Suprapubic skin (tissue), 4 donors: ENCODE measurements at places on chromosomes 6 and 20. TPM values are rescaled to one million over a fixed set of nuclear protein-coding genes. Genes with fewer than 3 reads are reported as not detected.
A peak's percentile ranks its signal among the peaks of the same experiment; 100 is the strongest.

DNA sequence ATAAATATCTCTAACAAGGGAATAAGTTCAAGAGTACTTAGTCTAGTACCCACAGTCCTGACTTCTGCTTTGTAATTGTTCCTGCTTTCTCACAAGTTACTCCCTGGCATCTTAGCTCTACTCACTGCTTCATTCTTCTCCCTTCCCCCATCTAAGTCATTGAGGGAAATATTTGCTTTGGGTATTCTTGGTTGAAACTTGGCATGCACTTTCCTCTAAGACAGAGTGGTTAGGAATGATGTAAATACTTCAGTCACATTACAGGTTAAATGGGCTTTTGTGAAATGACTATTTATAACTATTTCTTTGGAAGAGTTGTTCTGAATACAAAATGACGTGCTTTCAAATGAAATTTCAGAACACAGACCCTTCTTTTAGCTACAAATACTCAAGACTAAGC, 67.7 kb upstream of the PLEKHG1 start:
- no peaks in the 10 kb centered on the region for H3K36me3 ChIP-seq
- DNase-seq = no peak
- H3K27me3 ChIP-seq = no peaks in the 10 kb centered on the region
- H3K27ac ChIP-seq = no peak overlapping the region
- H3K4me3 ChIP-seq = no peak overlapping the region

DNA sequence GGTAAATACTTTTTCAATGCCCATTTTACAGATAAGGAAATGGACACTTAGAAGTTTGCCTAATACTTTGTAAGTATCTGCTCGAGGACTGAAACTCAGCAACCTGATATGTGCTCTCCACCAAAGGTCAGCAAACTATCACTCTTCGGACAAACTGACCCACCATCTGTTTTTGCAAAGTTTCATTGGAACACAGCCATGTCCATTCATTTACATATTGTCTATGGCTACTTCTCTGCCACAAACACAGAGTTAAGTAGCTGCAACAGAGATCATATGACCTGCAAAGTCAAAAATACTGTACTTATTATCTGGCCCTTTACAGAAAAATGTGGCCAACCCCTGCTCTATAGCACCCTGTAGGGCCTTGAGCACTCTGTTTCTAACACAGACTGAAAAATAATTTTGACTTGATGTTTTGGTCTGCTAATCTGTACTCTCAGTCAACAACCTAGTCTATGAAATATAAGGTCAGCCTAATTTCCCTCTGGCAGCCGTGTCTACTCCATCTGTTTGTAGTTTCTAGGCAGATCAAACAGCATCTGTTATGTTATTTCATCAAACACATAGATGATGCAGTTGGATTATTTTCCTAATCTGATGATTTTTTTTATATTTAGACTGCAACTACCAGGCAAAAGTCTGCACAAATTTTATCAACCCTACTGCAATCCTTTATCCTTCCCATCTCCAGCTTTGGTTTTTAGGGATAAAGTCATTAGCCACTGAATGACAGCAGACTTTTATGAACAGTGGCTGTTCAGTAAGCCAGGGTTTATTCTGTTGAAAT, 41.4 kb upstream of the BEND6 start:
- no peaks in the 10 kb centered on the region for H3K36me3 ChIP-seq
- no peak overlapping the region for H3K4me3 ChIP-seq
- DNase-seq = no peak
- no peak overlapping the region for H3K27ac ChIP-seq
- no peaks in the 10 kb centered on the region for H3K4me1 ChIP-seq
- no peaks in the 10 kb centered on the region for H3K27me3 ChIP-seq

The SLC13A3 gene
- total RNA-seq = 6.2 TPM

DNA sequence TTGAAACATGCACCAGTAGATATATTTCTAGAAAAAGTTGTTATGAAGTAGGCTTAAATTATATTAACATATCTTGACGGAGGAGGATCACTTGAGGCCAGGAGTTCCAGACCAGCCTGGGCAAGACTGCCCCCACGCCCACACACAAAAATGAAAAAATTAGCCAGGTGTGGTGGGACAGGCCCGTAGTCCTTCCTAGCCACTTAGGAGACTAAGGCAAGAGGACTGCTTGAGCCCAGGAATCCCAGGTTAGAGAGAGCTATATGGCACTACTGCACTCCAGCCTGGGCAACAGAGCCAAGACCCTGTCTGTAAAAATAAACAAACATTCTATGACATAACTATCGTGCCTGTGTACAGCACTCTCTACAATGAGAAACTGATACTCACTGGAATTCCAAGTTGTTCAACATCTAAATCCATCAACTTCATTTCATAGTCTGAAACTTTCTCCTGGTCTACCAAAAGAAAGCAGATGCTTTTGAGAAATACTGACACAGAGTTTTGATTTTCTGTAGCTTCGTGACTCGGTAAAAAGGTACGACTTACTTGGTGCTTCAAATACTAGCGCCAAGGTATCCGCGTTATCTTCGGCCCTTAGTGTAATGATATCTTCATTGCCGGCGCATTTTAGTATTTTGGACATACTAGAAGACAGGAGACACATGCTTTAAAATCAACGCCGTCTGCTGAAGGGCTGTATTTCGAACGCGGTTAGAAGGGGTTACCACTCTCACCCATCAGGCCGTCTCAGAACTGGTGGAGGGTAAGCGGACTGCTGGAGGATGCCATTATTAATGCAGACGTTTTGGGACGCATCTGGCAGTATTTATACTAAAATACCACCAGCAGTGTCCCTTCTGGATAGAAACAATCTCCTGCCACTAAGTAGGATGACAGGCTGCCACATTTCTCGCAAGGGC, 1.3 kb downstream of the PCNA start:
- H3K36me3 ChIP-seq = peaks cover 21% of the 10 kb centered on the region
- peak overlapping the region; percentile 77 for H3K4me3 ChIP-seq
- H3K27ac ChIP-seq = no peak overlapping the region
- H3K4me1 ChIP-seq = peaks cover 31% of the 10 kb centered on the region
- DNase-seq = no peak

DNA sequence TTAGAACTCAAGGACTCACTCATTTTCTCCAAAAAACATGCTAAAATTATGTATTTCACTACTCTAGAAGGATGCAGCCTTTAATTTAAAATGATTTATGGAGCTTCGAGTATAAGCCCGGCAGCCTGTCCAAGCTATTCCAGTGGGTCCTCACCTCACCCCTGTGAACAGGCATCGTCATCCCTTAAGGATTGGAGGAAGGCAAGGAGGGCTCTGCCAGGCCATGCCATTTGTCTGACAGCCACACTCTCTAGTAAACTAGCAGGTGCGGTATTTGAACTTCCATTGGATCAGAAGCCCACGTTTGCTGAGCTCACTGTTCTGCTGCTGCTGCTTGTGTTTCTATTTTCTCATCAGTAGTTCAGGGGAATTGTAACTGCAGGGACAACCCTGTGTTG, 39.8 kb upstream of the NAA20 start:
- H3K27me3 ChIP-seq = no peaks in the 10 kb centered on the region
- DNase-seq = no peak
- peak overlapping the region; percentile 65 for H3K4me3 ChIP-seq
- peak overlapping the region; percentile 91 for H3K27ac ChIP-seq

DNA sequence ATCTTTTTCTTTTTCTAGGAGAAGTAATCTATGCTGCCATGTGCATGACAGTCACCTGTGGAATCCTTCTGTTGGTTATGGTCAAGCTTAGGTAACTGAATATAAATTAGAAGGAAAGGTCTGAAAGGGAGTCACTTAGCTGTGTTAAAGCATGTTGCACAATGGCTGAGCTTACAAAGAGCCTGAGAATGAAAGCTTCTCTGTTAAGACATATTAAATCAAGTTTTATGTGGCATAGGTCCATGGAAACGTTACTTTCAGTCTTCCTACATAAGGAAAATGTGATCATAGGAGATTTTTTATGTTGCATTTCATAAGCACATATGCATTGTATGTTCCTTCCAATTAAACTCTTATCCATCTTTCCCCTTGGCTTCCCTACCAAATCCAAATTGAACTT, 72.1 kb downstream of the GFRAL start:
- H3K4me1 ChIP-seq = no peaks in the 10 kb centered on the region
- no peaks in the 10 kb centered on the region for H3K36me3 ChIP-seq
- no peak overlapping the region for H3K4me3 ChIP-seq
- no peaks in the 10 kb centered on the region for H3K27me3 ChIP-seq
- no peak overlapping the region for H3K27ac ChIP-seq

DNA sequence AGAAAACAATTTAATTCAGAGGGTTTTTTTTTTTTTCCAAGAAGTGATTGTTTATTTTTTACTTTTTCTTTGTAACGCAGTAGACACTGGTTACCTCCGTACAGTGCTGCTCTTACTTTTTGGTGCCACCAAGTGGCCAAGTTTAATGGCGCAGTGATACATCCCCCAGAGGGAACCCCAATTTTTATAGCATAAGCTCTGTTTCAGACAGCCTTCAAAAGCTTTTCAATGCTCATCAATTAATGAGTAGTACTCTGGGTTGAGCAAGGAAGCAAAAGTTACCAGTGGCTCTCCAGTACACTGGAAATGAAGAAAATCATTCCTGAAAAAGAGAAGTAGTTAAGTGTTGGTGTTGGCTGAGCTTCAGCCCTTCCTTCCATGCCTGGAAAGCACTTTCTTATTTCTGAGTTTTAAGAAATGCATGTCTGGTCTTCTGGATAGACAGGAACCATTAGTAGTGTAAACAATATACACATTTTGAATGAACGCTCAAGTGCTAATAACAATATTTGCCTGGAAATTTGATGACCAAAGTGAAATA, 129.1 kb upstream of the SMLR1 start:
- no peaks in the 10 kb centered on the region for H3K36me3 ChIP-seq
- no peak overlapping the region for H3K4me3 ChIP-seq
- no peak overlapping the region for H3K27ac ChIP-seq
- DNase-seq = no peak
- no peaks in the 10 kb centered on the region for H3K27me3 ChIP-seq

DNA sequence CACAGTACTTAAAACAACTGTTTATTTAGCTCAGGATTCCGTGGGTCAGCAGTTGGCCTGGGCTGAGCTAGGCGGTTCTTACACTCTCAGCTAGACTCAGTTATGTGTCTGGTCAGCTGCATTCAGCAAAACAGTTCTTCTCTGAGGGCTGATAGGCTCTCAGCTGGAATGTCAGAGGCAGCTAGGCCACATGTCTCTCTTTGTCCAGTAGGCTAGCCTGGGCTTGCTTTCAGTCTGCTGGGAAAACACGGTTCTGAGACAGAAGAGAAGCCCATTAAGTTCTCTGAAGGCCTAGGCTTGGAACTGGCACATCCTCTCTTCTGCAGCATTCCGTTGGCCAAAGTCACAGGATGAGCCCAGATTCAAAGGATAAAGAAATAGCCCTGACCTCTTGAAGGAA, 65.6 kb downstream of the TULP4 start:
- H3K4me1 ChIP-seq = peaks cover 7% of the 10 kb centered on the region
- H3K4me3 ChIP-seq = no peak overlapping the region
- no peaks in the 10 kb centered on the region for H3K36me3 ChIP-seq
- H3K27ac ChIP-seq = no peak overlapping the region
- DNase-seq = no peak

The OCSTAMP gene
- total RNA-seq = not detected

The C6orf58 gene
- not detected for total RNA-seq

GRCh38 chr6:75791881-75792280, 42.8 kb downstream of the MYO6 start:
- no peak overlapping the region for H3K4me3 ChIP-seq
- no peaks in the 10 kb centered on the region for H3K27me3 ChIP-seq
- H3K4me1 ChIP-seq = peaks cover 4% of the 10 kb centered on the region
- H3K27ac ChIP-seq = no peak overlapping the region

The PAK5 gene
- total RNA-seq = 0.21 TPM

The PNPLA1 gene
- 28.9 TPM for total RNA-seq

DNA sequence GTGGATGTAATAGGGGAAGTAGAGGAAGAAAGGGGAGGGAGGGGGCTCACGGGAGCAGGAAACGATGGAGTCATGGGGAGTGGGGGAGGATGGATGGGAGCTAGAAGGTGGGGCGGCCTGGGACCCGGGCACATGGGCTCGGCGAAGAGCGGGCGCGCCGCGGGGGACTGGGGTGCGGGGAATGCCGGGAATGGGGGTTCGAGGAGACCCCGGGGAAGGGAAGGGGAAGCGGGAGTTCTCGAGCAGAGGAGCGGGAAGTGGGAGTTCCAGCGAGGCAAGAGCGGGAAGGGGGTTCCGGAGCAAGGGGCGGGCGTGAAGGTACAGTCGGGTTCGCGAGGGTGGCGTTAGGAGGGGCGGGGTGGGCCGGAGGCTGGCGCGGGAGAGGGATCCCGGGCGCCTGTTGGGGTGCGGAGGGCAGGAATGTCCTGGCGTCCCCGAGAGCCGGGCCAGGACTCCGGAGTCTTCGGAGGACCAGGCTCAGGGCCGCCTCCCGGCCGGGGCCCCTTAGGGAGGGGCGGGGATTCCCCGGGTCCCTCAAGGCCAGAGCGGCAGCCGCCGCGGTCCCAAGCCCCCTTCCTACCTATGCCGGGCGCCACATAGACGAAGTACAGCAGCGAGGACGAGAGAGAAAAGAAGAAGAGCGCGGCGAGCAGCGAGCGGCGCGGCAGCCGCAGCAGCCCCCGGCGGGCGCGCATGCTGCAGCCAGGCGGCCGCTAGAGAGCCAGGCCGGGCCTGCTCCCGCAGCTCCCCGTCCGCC, 504 bp downstream of the B4GALT5 start:
- H3K27me3 ChIP-seq = no peaks in the 10 kb centered on the region
- peak overlapping the region; percentile 93 for H3K27ac ChIP-seq
- H3K36me3 ChIP-seq = no peaks in the 10 kb centered on the region

The ZBP1 gene
- total RNA-seq = not detected

DNA sequence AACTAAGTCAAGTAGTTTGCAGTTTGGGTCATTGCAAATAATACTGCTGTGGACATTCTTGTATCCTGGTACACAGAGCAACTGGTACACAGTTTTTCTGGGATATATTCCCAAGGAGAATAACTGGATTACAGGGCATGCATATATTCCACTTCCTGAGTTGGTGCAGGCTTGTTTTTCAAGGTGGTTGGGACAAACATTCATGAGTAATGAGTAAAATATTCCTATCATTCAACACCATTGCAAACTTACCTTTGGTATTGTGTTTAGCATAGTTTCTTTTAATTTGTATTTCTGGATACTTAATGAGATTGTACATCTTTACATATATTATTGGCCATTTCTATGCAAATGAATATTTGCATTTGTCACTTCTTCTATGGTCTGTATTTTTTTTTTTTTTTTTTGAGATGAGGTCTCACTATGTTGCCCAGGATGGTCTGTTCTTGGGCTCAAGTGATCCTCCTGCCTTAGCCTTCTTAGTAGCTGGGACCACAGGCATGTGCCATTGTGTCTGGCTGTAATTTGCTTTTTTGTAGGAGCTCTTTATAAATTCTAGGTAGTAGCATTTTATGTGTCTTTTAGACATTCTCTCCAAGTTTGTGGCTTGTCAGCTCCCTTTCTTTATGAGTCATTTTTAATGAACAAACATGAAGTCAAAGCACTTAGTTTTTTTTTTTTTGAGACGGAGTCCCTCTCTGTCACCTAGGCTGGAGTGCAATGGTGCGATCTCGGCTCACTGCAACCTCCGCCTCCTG, 158.7 kb downstream of the SOX4 start:
- no peaks in the 10 kb centered on the region for H3K27me3 ChIP-seq
- no peak overlapping the region for H3K4me3 ChIP-seq
- no peak overlapping the region for H3K27ac ChIP-seq

- DNase-seq = no peak
- H3K4me1 ChIP-seq = no peaks in the 10 kb centered on the region
- peaks cover 40% of the 10 kb centered on the region for H3K36me3 ChIP-seq
- no peak overlapping the region for H3K27ac ChIP-seq
- no peaks in the 10 kb centered on the region for H3K27me3 ChIP-seq
- H3K4me3 ChIP-seq = no peak overlapping the region
Observed at GRCh38 chr6:154800338-154800737, 67.1 kb downstream of the SCAF8 start.
